ENCODE measurements at places on chromosomes 2 and 18.
A peak's percentile ranks its signal among the peaks of the same experiment; 100 is the strongest.

GRCh38 chr2:12222554-12222953, 476.1 kb downstream of the LPIN1 start:
- no peak for DNase-seq

DNA sequence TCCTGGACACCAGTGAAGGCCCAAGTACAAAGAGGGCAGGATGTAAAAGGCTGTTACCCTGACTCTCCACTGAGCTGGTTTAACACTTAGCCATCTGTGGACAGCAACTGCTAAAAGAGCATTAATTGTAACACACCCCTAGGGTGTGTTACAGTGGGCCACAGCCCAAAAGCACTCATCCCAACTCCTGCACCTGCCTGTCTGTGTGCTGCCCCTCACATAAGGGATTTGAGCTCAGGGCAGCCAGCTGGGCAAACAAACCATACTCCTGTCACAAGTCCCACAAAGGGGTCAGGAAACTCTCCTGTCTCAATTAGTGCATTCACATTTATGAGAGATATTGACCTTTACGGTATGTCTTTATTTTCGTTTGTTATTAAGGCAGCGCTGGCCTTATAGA, 833.1 kb upstream of the NXPH2 start:
- no peak for DNase-seq

- DNase-seq = no peak
These were observed 189.2 kb downstream of the CD226 start for GRCh38 chr18:69758458-69758857.

DNA sequence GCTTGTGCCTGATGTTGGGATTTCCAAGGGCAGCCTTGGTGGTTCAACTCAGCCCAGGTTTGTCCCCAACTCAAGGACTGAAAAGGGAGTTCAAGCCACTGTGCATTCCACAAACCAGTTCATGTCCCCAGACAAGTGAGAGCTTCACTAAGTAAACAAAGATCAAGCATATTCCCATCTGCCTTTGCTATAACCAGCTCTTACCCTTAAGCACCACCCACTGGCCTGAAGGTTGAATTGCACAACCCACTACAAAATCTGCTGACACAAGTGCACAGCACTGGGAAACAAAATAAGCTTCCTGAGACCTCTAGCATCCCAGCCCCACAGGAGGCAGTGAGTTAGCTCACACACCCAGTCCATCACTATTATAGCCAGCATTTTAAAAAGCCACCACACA, 516.7 kb downstream of the NR4A2 start:
- DNase-seq = no peak

- peak; percentile 95 for DNase-seq
These were observed 16.4 kb downstream of the PTPN18 start for GRCh38 chr2:130372055-130372832.

- no peak for DNase-seq
These were observed 237.5 kb downstream of the LDLRAD4 start for GRCh38 chr18:13455960-13456481.
